ENCODE measurements at places on chromosomes 1 and 21. TPM values are rescaled to one million over a fixed set of nuclear protein-coding genes. Genes with fewer than 3 reads are reported as not detected.

DNA sequence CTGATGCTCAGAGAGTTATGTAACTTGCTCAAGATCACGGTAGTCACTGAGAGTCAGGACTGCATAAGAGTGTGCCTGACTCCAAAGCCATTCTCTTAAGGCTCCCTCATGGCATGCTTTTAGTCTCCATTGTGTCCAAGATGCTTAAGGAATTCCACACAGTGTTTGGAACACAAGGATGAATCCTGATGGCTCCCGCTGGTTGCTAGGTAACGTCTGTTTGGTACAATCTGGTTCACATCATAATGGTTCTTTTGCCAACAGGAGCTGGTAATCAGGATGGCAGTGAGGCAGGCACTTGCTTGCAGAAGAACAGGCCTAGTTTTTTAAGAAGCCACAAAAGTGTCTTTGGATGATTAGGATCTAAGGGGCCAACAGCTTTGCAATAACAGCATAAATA lies 436.5 kb upstream of the DAB1 start:
- H3K36me3 ChIP-seq = no peaks in the 10 kb centered on the region
- H3K27me3 ChIP-seq = no peaks in the 10 kb centered on the region
- DNase-seq = no peak
- no peaks in the 10 kb centered on the region for H3K4me1 ChIP-seq
- H3K27ac ChIP-seq = no peak overlapping the region

GRCh38 chr1:197908716-197909220 lies 6.3 kb downstream of the C1orf53 start:
- H3K27me3 ChIP-seq = peaks cover 93% of the 10 kb centered on the region
- H3K36me3 ChIP-seq = peaks cover 4% of the 10 kb centered on the region
- DNase-seq = no peak
- peaks cover 53% of the 10 kb centered on the region for H3K4me1 ChIP-seq
- H3K4me3 ChIP-seq = no peak overlapping the region
- no peak overlapping the region for H3K27ac ChIP-seq

DNA sequence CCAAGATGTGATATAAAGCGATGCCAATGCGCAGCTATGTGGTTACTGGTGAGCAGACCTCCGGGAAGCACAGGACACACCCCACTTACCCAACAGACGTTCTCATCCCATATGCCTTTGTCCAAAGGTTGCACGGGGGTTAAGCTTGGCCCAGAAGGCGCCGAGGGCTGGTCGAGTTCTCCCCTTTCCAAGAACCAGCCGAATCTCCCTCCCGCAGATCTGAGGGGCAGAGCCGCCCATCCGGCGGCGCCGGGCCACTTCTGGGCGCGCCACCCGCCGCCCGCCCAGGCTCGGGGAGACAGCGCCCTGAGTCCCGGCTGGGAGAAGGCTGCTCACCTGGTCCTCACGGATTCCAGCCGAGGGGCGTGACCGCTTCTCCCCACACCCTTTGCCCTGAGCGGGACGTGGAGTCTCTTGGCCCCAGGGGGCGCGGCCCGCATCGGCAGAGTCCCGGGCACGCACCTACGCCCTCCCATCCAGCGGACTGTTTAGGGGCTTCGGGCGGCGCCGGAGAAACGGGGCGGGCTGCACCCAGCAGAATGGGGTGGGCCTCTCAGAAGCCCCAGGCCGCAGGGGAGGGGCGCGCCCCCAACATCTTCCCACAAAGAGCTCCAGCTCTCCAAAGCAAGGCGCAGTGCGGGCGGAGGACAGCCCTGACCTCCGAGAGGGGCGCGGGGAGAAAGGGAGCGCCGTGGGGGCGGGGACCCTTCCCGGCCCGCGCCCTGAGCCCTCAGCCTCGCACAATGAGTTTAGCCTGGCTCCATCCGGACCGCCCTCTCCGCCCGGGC lies 615 bp downstream of the GPR161 start:
- peak overlapping the region; percentile 75 for H3K4me3 ChIP-seq
- H3K27me3 ChIP-seq = peaks cover 48% of the 10 kb centered on the region
- H3K36me3 ChIP-seq = peaks cover 3% of the 10 kb centered on the region
- DNase-seq = no peak

DNA sequence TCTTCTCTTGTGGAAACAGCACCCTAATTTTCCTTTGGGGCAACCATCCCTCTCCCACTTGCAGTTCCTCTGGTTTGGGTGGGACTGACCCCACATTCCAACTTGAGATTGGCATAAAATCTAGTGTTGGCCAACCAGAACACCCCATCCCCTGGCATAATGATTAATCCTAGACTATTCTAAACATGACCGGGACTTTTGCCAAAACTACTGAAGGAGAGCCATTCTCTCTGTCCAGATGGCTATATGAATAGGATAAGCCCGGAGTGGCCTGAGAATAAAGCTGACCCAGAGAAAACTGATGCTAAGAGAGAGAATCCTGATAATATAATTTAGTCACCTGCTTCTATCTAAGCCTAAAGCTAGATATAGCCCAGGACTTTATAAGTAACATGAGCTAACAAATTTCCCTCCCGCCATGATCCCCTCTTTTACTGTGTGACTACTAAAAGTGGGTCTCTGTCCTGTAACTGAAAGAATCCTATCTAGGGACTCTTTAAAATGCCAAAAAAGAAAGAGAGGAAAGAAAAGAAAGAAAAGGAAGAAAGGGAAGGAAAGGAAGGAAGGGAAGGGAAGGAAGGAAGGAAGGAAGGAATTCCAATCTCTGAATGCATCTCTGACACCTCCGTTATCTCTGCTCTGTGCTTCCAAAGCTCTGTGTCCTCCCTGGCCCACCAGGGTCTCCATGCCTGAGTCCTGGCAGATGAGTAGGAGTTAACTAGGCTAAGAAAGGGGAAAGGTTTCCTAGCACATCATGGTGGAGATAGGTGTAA lies 28.0 kb upstream of the NRDC start:
- no peak for DNase-seq
- peak overlapping the region; percentile 52 for H3K27ac ChIP-seq
- peaks cover 10% of the 10 kb centered on the region for H3K36me3 ChIP-seq
- no peaks in the 10 kb centered on the region for H3K4me1 ChIP-seq

GRCh38 chr1:40404670-40405462 lies 31.3 kb downstream of the SMAP2 start:
- H3K4me3 ChIP-seq = no peak overlapping the region
- H3K27ac ChIP-seq = peak overlapping the region; percentile 17
- H3K4me1 ChIP-seq = peaks cover 54% of the 10 kb centered on the region
- peaks cover 55% of the 10 kb centered on the region for H3K36me3 ChIP-seq
- H3K27me3 ChIP-seq = no peaks in the 10 kb centered on the region

DNA sequence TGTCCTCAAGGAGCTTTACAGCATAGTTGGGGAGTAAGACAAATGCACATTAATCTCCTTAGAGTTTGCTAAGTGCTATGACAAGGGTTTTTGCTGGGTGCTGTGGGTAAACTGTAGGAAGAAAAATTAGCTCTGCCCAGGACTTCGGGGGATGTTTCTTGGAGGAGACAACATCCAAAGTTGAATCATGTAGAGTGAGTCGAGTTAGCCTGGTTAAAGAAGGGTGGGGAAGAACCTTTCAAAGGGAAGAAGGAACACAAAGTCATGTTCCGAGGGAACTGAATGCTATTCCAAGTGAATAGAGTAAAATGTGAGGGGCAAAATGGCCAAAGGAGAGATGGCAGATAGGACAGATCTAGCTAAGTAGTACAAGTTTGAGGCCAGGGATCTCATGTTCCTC lies 17.1 kb downstream of the SPRTN start:
- H3K4me1 ChIP-seq = peaks cover 6% of the 10 kb centered on the region
- DNase-seq = no peak
- peaks cover 17% of the 10 kb centered on the region for H3K36me3 ChIP-seq
- no peaks in the 10 kb centered on the region for H3K27me3 ChIP-seq

DNA sequence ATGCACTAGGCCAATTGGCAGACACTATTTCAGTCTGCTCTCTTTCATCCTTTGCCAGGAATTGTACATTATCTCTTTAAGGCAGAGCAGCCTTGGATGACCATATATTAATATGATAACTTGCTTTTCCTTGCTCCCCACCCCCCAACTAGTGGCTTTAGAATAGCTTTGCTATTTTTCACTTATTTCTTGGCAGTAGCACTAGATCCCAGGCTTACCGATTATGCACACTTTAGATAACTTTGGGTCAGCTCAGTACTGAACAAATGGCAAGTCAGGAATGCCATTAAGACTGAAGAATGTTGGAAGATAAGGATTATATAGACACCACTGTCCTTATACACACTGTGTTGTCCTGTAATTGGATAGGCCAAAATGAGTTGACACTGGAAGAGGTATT lies 146.4 kb downstream of the FGGY start:
- no peak overlapping the region for H3K4me3 ChIP-seq
- H3K4me1 ChIP-seq = peaks cover 5% of the 10 kb centered on the region
- no peak for DNase-seq
- no peak overlapping the region for H3K27ac ChIP-seq
- no peaks in the 10 kb centered on the region for H3K27me3 ChIP-seq
- no peaks in the 10 kb centered on the region for H3K36me3 ChIP-seq

DNA sequence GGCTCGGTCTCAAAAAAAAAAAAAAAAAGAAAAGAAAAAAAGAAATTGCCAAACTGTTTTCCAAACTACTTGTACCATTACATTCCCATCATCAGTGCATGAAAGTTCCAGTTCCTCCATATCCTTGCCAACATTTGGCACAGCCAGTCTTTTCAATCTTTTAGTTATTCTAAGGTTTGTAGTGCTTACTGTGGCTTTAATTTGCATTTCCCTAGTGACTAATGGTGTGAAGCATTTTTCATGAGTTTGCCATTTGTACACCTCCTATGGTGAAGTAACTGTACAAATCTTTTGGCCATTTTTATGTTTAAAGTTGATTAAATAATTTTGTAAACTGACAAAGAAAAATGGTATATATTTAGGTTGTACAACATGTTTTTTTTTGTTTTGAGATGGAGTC lies 70.7 kb downstream of the DEGS1 start:
- peaks cover 12% of the 10 kb centered on the region for H3K36me3 ChIP-seq
- no peak for DNase-seq
- peaks cover 7% of the 10 kb centered on the region for H3K4me1 ChIP-seq
- H3K4me3 ChIP-seq = no peak overlapping the region

WNT3A gene
- total RNA-seq = not detected

REG4 gene
- total RNA-seq = not detected

Measured in activated CD4-positive, alpha-beta memory T cell treated with anti-CD3 and anti-CD28 coated beads, Interleukin-2, amount 10 ng/mL, durations not matched to agents 7 days and 5 days (primary cell).